Activated naive CD4-positive, alpha-beta T cell treated with anti-CD3 and anti-CD28 coated beads, Interleukin-2, amount 10 ng/mL, durations not matched to agents 7 days and 5 days (primary cell): ENCODE measurements at places on chromosomes 2 and 18.
A peak's percentile ranks its signal among the peaks of the same experiment; 100 is the strongest.

GRCh38 chr2:237685408-237685807 is 58.0 kb downstream of the LRRFIP1 start:
- no peak for DNase-seq

GRCh38 chr2:68987021-68987503 is 12.6 kb downstream of the GKN1 start:
- DNase-seq = no peak

- no peak for DNase-seq
Observed at GRCh38 chr2:223464071-223464470, 138.1 kb downstream of the SCG2 start.

DNA sequence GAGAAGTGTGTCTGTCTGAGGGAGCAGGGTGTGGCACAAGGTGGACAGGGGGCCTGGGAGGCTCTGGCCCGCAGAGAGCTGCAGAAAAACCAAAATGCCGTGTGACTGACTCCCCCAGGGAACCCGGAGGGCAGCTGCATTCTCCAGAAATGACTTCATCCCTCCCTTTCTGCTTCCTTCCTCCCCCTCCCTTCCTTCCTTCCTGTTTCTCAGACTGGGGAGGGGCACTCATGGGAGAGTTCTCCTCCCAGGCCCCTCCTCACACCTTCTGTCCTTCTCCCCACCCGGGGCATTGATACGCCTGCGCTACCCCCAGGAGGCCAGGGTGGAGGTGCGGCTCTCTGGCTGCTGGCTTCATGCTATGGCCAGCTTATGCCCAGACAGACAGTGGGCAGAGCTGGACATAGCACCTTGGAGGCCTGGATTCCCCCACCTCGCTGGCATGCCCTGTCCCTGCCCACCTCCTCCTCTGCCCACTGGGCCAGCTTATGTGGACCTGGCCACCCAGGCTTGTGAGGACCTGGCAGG is 8.2 kb upstream of the GPR17 start:
- DNase-seq = peak; percentile 35

- no peak for DNase-seq
Observed at GRCh38 chr2:8581234-8581561, 100.7 kb upstream of the ID2 start.

- no peak for DNase-seq
Observed at GRCh38 chr2:69554568-69554967, 89.0 kb downstream of the AAK1 start.

DNA sequence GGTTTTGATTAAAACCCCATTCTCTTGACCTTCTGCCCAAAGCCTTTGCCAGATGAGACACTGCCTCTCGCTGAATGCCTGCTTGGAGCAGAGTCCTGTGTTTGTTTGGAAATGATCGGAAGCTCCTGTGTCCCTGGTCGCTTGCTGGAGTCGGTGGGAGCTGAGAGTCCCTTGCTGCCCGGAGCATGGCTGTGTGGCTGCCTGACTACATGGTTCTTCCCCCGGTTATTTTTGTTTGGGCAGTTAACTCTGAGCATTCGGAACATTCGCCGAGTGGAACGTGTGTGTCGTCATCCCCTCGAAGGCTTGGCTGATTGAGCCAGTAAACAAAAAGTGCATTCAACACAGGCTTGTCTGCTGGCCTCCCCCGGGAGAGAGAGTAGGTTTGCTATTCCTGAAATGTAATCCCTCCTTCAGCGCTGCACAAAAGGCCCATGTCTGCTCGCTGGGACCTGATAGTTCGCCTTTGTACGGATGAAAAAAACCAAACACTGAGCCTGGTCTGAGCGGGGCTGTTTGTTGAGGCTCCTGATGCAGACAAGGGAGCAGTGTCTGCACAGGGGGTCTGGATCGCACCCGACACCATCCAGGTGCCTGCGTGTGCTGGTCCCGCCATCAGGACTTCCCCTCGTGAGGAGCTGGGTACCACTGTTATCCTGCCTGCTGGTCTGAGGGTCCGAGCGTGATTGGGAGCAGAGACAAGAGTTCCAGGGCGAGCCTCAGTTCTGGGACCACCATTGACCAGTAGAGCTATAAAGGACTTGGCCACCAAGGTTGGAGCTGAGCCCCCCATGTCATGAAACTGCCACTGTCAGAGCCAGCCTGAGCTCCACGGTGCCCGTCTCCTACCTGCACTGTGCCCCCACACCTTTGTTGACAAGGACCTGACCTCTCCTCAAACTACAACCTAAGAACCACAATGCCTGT is 83.8 kb downstream of the AGAP1 start:
- DNase-seq = no peak

- no peak for DNase-seq
Observed at GRCh38 chr2:140286377-140286776, 1506.2 kb upstream of the NXPH2 start.

DNA sequence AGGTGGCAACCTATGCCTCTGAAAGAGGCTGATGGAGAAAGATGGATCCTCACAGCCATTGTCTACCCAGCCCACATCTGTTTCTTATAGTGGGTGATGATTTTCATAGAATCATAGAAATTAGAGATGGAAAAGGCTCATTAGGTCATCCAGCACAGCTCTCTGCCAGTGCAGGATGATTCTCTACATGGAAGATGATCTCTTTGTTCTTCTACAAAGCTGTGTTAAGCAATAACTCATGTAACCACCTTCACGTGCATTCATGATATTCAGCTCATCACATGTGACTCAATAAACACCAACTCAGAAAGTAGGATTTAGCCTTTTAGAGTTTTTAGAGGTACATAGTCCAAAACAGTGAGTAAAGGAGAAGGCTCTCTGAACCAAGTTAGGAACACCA is 539.4 kb upstream of the ID2 start:
- DNase-seq = no peak

- DNase-seq = no peak
Observed at GRCh38 chr2:116510117-116510671, 1304.3 kb upstream of the DDX18 start.

GRCh38 chr2:230319211-230319862 is 7.7 kb upstream of the SP140L start:
- DNase-seq = peak; percentile 88

DNA sequence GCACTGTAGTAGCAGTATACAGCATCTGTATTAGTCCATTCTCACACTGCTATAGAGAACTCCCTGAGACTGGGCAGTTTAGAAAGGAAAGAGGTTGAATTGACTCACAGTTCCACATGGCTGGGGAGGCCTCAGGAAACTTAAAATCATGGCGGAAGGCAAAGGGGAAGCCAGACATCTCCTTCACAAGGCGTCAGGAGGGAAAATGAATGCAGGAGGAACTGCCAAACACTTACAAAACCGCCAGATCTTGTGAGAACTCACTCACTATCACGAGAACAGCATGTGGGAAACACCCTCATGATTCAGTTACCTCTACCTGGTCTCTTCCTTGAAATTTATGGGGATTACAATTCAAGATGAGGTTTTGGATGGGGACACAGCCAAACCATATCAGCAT is 25.4 kb downstream of the MAP4K4 start:
- no peak for DNase-seq

DNA sequence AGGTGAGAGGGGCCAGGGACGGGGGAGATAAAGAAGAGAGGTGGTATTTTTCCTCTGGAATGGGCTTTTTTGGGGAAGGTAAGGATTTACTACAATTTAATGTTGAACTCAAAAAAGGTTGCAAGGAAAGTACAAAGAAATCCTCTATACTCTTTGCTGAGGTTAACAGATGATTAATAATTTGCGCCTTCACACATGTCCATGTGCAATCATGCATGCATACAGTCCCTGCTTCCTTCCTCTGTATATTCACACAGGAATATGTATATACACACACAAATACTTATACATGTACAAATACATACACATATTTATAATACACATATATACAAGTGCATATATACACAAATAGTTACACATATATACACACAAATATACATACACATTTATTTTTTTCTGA is 193.4 kb downstream of the NBAS start:
- no peak for DNase-seq

- no peak for DNase-seq
Observed at GRCh38 chr18:24878289-24878688, 417.9 kb downstream of the HRH4 start.

DNA sequence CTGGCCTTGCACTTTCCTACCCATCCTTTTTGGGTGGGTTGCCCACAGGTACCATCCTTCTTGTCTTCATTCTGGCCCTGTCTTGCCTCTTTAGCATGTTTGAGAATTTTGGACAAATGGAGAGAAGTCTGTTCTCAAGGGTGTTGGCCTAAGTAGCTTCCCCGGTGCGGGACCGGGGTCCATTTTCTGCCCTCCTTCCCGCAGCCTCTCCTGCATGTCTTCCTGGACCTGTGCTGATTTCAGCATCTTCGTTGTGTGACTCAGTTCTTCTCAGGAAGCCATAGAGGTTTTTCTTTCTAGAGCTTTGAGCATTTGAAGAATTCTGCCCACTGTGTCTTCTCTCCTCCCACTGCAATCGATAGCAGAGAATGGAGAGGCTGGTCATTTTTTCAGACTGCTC is 172.7 kb downstream of the SH3RF3 start:
- no peak for DNase-seq

DNA sequence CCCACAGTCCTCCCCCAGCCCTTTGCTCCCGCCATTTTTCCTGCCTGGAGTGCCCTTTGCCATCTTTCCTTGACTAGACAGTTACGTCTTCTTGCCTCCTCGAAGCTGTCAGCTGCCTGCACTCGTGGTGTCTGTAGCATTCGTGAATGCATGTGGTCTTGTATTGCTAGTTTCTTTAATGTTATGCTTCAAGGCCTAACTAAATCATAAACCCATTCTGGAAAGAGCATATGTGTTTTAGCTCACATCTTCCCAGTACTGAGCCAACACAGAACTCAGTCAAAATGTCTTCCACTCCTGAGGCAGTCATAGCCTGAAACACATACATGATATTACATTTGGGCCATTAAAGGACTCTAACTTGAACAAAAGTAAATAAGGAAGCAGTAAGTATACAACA is 35.6 kb downstream of the SPC25 start:
- DNase-seq = no peak

GRCh38 chr18:28855989-28856388 is 679.1 kb upstream of the CDH2 start:
- DNase-seq = no peak

DNA sequence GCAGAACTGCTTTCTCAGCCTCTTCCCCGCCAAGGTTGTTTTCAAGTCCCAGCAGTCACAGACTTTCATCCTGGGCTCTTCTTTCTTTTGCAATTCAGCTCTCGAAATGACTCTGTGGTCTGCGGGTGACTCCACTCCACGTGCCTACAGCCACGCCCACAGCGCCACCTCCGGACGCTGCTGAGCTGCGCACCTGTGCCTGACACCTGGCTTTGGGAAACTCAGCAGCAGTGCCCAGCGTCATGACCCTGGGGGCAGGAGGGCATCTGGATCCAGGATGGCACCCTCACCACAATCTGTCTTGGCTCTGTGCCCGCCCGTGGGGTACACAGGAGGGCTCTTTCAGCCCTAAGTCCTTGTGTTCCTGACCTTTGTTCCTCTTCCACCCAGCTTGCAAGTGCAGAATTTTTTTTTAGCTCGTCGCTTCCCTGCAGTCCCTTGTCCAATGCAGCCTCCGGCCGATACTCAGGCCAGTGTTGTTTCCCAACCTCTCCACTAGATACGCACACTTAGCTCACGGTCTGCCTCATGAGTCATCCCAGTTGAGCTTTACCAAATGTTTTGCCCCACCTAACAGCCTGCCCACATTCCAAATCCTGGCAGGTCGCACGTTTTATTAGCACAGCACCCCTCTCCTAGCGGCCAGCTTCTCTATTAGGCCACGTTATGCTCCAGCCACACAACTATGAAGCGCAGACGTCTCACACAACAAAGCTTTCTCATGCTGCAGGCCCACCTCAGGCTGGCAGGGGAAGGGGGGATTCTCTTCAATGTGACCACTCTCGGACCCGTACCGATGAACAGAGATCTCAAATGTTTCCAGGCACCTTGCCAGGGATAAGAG is 6.5 kb upstream of the CAPN10 start:
- DNase-seq = peak; percentile 83

DNA sequence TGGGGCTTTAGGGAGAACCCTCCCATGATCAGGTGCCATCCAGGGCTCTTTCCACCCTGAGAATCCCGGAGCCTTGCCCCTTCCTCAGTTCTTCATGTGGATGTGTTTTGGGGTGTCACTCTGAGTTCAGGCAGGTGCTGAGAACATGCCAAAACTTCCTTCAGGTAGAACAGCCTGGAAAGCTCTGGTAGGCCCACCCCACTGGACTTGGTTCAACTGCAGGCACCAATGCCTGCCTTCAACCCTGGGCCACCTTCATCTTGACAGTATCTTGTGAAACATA is 85.8 kb downstream of the EPAS1 start:
- no peak for DNase-seq

GRCh38 chr2:30645745-30646119 is 161.5 kb downstream of the CAPN13 start:
- no peak for DNase-seq

GRCh38 chr2:94870440-94871225 is 597 bp upstream of the TEKT4 start:
- DNase-seq = peak; percentile 54

GRCh38 chr2:28523902-28524301 is 28.0 kb downstream of the PLB1 start:
- no peak for DNase-seq

DNA sequence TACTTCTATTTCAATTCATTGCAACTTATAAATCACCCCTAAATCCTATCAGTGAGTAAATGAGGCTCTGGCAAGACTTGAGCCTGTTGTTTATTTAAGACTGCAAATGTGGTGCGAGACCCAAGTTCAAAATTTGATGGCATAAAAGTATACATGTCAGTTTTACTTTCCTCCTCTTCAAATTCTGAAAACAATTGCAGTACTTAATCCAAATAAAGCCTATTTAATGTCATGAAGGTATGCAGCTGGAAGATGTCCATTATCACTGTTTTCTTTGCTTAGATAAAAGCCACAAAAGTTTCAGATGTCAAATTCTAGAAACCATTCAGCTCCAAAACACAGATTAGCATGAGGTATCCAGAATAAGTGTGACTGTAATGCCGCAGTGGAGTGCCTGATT is 3.3 kb downstream of the APCDD1 start:
- no peak for DNase-seq

GRCh38 chr2:96131152-96131812 is 7.0 kb downstream of the ASTL start:
- DNase-seq = no peak

DNA sequence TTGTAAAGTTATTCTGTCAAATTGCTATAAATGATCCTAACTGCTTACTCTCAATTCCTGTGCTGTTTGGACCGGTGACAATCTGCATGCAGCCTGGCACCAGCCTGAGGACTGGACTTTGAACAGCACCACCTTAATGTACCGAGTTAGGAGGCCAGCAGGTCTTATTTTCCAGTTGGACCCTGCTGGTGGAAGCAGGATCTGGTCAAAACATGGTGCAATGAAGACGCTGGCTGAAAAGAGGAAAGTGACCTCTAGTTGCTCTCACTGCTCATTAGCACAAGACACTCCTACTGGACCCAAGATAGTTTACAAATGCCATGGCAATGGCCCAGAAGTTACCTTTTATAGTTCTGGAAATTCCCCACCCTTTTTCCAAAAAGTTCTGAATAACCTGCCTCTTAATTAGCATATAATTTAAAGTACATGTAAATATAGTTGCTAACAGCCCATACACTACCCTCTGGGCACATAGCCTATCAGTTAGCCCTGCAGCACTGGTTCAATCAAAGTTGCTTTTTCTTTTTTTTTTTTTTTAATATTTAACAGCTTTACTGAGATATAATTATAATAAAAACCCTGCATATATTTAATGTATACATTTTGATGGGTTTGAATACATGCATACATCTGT is 35.8 kb downstream of the RBKS start:
- DNase-seq = no peak
